ENCODE measurements at places on chromosomes 16 and 17. TPM values are rescaled to one million over a fixed set of nuclear protein-coding genes. Genes with fewer than 3 reads are reported as not detected.

DNA sequence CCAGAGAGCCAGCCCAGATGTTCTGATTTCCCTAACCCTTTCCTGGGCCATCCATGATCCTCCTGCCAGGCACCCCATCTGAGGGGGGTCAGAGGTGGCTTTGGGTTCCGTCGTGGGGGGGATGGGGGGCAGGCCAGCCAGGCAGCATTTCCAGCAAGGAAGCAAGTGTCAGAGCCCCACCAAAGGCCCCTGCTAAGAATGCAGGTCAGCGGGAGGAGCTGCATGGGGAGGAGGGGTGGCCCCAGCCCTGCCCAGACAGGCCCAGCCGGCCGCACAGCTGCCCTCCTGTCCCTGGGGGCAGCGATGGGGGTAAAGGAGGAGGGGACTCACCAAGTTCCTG is 2.3 kb upstream of the SCRN2 start:
- peaks cover 6% of the 10 kb centered on the region for H3K36me3 ChIP-seq
- peaks cover 31% of the 10 kb centered on the region for H3K27me3 ChIP-seq
- H3K4me3 ChIP-seq, result no peak overlapping the region

DNA sequence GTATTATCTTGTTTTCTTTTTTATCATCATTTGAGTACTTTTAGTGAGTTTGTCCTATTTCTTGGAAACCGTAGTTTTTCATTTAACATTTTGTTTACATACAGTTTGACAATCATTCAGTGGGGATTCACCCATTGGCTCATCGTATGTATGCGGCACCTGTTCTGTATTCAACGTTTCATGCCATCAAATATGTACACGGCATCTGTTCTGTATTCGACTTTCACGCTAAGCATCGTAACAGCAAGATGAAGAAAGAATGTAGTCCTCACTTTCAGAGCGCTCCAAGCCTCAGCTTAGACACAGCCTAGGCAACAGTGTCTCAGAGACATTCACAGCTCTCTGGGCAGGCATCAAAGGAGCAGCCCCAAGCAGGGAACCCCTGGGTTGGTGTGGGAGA is 177.2 kb upstream of the CHMP6 start:
- H3K4me3 ChIP-seq, result no peak overlapping the region
- no peaks in the 10 kb centered on the region for H3K27me3 ChIP-seq
- H3K36me3 ChIP-seq, result no peaks in the 10 kb centered on the region
- H3K27ac ChIP-seq, result no peak overlapping the region
- H3K4me1 ChIP-seq, result peaks cover 7% of the 10 kb centered on the region

GRCh38 chr17:77697480-77698400 is 260.8 kb upstream of the TNRC6C start:
- H3K36me3 ChIP-seq, result no peaks in the 10 kb centered on the region
- no peak overlapping the region for H3K27ac ChIP-seq
- peaks cover 29% of the 10 kb centered on the region for H3K27me3 ChIP-seq
- H3K4me1 ChIP-seq, result no peaks in the 10 kb centered on the region
- H3K4me3 ChIP-seq, result no peak overlapping the region

GRCh38 chr17:227078-227945 is 45.9 kb upstream of the DOC2B start:
- no peaks in the 10 kb centered on the region for H3K36me3 ChIP-seq
- H3K27me3 ChIP-seq, result no peaks in the 10 kb centered on the region
- no peaks in the 10 kb centered on the region for H3K4me1 ChIP-seq
- no peak overlapping the region for H3K4me3 ChIP-seq
- no peak overlapping the region for H3K27ac ChIP-seq

DNA sequence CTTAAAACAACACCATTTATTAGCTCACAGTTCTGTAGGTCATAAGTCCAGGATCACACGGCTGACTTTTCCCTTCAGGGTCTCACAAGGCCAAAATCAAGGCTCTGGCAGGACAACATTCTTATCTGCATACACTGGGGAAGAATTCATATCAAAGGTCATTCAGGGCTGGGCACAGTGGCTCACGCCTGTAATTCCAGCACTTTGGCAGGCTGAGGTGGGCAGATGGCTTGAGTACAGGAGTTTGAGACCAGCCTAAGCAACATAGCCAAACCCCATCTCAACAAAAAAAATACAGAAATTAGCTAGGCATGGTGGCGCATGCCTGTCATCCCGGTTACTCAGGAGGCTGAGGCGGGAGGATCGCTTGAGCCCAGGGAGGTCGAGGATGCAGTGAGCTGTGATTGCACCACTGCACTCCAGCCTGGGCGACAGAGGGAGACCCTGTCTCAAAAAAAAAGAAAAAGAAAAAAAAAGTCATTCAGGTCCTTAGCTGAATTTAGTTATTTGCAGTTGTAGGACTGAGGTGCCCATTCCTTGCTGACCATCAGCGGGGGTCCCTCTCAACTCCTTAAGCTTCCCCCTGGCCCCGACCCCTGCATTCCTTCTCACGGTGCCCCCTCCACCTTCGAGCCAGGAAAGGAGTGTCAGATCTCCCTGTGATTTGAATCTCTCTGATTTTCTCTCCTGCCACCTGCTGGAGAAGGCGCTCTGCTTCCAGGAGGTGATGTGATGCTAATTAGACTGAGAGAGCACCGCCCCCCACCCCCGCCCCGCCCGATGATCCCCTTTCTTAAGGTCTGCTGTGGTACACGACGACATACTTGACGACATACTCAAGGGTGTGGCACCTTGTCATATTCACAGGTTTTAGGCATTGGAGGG is 91.8 kb upstream of the CLEC18A start:
- DNase-seq, result no peak
- H3K4me1 ChIP-seq, result peaks cover 18% of the 10 kb centered on the region
- H3K36me3 ChIP-seq, result no peaks in the 10 kb centered on the region
- peak overlapping the region; percentile 61 for H3K27ac ChIP-seq
- H3K4me3 ChIP-seq, result no peak overlapping the region
- H3K27me3 ChIP-seq, result no peaks in the 10 kb centered on the region

GRCh38 chr16:88202207-88202745 is 180.5 kb upstream of the ZNF469 start:
- H3K4me3 ChIP-seq, result no peak overlapping the region
- no peaks in the 10 kb centered on the region for H3K36me3 ChIP-seq
- no peaks in the 10 kb centered on the region for H3K4me1 ChIP-seq
- H3K27ac ChIP-seq, result no peak overlapping the region

DNA sequence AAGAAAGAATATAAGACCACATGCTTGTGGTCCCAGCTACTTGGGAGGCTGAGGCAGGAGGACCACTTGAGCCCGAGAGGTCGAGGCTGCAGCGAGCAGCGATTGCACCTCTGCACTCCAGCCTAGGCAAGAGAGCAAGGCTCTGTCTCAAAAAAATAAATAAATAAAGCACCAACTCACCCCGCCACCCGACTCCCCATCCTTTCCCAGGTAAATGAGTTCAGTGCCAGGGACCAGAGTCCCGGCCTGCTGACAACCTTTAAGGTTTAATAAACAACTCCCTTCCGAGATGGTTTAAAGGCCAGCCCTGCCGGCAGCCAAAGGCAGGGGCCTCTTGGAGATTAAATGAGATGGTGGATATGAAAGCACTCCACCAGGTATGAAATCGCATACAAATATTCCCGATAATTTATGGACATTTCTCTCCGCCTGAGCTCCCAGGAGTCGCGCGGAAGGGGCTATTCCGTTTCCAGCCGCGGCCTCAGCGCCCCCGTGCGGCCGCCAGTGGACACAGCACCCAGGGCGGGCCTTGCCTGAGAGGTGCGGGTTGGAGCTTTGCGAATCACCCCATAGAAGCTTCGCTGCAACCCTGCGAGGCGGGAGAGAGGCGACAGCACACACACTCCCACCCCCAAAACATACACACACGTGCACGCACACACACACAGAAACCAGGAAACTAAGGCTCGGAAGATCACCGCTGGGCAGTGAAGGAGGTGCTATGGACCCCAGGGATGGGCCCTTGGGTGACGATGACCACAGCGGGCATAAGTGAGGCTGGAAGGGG is 4.0 kb upstream of the RPL38 start:
- H3K4me1 ChIP-seq, result peaks cover 3% of the 10 kb centered on the region
- peaks cover 3% of the 10 kb centered on the region for H3K36me3 ChIP-seq
- peaks cover 2% of the 10 kb centered on the region for H3K27me3 ChIP-seq
- DNase-seq, result peak; percentile 76
- no peak overlapping the region for H3K4me3 ChIP-seq
- H3K27ac ChIP-seq, result no peak overlapping the region

- no peaks in the 10 kb centered on the region for H3K27me3 ChIP-seq
- H3K36me3 ChIP-seq, result no peaks in the 10 kb centered on the region
- DNase-seq, result no peak
- H3K4me1 ChIP-seq, result no peaks in the 10 kb centered on the region
- H3K4me3 ChIP-seq, result no peak overlapping the region
- no peak overlapping the region for H3K27ac ChIP-seq
These were observed 32.4 kb downstream of the WWP2 start for GRCh38 chr16:69794486-69794885.

GRCh38 chr16:61323456-61323855 is 712.8 kb downstream of the CDH8 start:
- no peak for DNase-seq
- no peak overlapping the region for H3K27ac ChIP-seq
- H3K36me3 ChIP-seq, result no peaks in the 10 kb centered on the region
- H3K4me1 ChIP-seq, result no peaks in the 10 kb centered on the region

DNA sequence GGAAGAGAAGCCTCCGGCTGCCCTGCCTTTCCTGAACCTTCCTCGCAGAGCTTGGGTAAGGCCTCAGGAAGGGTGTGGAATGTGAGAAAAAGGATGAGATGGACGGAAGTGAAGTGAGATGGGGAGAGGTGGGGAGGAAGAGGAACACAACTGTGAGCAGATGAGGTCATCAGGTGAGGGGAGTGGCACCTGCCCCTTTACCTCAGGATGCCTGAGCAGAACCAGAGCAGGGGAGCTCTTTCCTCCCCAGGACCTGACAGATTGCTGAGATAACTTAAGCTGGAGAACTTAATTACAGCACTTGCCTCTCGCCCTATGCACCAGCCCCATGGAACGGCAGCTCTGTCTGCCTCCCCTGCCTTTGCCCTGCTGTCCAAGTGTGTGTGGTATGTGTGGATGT is 29.8 kb downstream of the TMEM132E start:
- no peaks in the 10 kb centered on the region for H3K36me3 ChIP-seq
- no peak overlapping the region for H3K27ac ChIP-seq
- no peak overlapping the region for H3K4me3 ChIP-seq
- no peak for DNase-seq
- peaks cover 35% of the 10 kb centered on the region for H3K27me3 ChIP-seq
- no peaks in the 10 kb centered on the region for H3K4me1 ChIP-seq

DNA sequence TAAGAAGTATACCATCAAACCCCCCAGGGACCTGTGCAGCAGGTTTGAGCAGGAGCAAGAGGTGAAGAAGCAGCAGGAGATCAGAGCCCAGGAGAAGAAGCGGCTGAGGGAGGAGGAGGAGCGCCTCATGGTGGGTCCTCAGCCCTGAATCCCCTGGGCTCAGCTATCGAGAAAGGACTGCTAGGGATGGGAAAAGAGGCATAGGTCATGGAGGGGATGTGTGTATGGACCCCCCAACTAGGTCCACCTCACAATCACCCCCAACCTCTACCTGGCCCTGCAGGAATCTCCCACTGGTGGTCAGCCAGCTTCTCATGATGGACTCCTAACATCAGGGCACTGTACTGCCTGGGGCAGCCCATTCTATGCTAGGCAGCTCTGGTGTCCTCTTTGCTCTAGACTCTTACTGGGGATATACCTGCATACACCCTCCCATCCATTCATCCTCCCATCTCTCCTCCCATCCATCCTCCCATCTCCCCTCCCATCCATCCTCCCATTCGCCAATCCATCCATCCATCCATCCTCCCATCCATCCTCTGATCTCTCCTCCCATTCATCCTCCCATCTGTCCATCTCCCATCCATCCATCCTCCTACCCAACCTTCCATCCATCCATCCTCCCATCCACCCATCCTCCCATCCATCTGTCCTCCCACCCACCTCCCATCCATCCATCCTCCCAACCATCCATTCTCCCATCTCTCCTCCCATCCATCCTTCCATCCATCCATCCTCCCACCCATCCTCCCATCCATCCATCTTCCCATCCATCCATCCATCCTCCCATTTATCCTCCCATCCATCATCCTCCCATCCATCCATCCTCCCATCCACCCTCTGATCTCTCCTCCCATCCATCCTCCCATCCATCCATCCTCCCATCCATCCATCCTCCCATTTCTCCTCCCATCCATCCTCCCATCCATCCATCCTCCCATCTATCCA is 10.6 kb downstream of the DRC7 start:
- DNase-seq, result no peak
- H3K4me1 ChIP-seq, result no peaks in the 10 kb centered on the region
- no peaks in the 10 kb centered on the region for H3K27me3 ChIP-seq
- H3K36me3 ChIP-seq, result no peaks in the 10 kb centered on the region
- H3K4me3 ChIP-seq, result no peak overlapping the region
- no peak overlapping the region for H3K27ac ChIP-seq

- H3K4me3 ChIP-seq, result no peak overlapping the region
- H3K36me3 ChIP-seq, result no peaks in the 10 kb centered on the region
- no peaks in the 10 kb centered on the region for H3K27me3 ChIP-seq
These were observed 23.3 kb downstream of the QPRT start for GRCh38 chr16:29702269-29702668.

The SLC35G6 gene
- not detected for total RNA-seq
